ENCODE measurements at places on chromosomes 3 and 15.

DNA sequence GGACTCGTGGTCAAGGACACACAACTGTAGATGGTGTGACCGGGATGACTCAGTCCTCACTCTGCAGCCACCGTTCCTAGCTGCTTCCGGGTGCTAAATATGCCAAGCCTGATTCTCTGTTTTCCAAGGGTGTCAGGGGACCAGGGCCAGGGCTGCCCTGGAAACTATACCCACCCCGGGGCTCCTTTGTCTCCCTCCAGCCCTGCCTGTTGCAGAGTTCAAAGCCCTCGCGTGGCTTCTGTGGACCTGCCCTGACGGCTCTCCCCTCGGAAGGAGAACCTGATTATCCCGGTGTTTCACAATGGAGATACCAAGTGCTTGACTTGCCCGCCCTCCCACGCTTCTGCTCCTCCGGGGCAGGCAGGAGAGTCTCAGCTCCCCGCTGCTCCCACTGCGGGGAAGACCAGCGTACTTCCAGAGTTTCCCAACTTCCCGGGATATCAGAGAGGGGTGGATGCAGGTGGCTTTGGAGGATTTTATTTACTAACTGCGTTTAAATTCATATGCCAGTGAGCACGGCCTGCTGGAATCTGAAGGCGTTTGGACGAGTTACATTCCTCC is 125.0 kb downstream of the ASB7 start:
- DNase-seq = peak; percentile 98

DNA sequence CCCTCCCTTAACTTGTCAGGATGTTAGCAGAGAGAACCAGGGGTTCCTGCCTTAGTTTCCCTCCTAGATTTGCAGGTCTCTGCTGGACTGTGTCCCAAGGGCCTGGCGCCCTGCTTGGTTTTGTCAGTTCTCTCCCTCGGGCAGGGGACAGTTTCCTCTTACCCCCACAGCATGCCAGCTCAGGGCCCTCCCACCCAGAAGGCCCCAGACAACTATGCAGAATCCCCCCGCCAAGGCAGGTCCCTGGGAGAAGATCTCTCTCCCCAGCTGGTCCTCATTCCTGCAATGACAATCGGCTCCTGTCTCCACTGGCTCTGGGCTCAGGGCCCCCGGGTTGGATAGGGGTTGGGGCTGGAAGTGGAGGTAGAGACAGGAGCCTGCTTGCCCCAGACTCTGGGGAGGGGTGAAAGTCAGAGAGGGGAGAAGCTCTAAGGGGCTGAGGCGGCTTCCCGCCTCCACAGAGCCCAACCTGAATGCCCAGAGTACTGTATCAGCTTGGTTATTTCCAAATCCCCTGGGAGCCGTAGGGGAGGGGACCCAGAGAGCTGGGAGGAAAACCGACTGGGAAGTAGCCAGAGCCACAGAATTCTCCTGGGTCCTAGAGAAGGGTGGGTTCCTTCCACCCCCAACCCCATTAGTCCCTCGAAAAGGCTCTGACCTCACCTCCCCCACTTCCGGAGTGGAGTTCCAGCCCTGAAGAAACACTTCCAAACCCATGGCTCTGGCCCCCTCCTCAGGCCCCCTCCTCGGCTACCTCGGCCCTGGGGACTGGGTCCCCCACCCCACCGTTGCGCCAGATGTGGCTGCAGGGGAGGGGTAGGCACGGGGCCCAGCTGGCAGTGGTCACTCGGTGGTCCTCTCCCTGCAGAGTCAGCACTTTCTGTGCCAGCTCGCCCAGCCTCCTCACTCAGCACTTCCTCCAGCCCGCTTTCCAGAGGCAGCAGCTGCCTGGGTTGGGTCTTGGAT is 3.8 kb upstream of the LOXL1 start:
- peak; percentile 68 for DNase-seq

- DNase-seq = no peak
Observed at GRCh38 chr15:89802986-89803824, 11.4 kb downstream of the ANPEP start.

DNA sequence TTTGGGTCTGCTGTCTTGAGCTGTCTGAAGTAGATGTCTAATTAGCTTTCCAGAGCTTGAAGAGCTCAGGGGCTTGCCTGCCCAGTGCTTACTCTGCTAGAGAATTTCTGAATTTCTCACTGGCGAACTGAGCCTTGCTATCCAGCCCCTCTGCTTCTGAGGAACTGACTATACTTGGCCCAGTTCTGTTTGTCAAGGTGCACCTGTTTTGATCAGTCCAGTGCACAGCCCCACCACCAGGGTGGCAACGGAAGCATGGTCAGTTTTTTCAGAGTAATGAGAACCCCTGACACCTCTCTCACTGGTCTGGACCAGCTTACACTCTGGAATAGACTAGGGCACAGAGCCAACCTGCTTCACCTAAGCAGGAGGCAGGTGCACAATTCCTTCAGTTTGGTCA is 25.2 kb downstream of the ITGB5 start:
- DNase-seq = no peak

GRCh38 chr3:71443332-71443731 is 140.2 kb downstream of the FOXP1 start:
- DNase-seq = no peak

- DNase-seq = no peak
Observed at GRCh38 chr3:9193211-9193610, 56.2 kb downstream of the SRGAP3 start.

GRCh38 chr3:157125101-157125500 is 34.8 kb downstream of the CCNL1 start:
- no peak for DNase-seq

DNA sequence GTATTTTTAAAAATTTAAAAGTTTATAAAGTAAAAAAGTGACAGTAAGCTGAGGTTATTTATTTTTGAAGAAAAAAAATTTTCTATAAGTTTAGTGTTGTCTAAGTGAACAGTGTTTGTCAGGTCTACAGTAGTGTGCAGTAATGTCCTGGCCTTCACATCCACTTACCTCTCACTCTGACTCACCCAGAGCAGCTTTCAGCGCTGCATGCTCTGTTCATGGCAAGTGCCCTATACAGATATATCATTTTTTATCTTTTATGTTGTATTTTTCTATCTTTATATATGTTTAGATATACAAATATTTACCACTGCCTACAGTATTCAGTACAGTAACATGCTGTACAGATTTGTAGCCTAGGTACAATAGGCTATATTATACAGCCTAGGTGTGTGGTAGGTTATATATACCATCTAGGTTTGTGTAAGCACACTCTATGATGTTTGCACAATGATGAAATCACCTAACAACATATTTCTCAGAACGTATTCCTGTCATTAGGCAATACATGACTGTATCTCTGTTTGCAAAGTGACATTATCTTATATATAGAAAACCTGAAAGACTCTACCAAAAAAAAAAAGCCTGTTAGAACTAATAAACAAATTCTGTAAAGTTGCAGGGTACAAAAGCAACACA is 75.9 kb upstream of the TMC3 start:
- no peak for DNase-seq

DNA sequence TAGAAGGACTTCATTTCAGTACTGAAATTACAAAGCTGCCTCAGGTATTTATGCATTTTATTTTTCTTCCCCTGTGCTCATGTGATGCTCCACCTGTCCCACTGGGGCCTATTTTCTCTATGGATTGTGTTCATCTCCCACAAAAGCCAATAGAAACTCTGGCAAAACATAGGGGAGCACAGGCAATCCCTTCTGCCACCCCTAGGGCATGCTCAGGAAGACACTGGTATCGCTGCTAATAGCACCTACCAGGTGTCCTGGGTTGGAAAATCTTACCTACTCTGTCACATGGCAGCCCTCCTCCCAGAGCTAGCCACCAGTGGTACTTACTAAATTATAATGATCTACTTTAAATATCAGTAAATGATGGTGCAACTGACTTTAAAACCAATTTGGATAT is 427.4 kb downstream of the FGF12 start:
- no peak for DNase-seq

DNA sequence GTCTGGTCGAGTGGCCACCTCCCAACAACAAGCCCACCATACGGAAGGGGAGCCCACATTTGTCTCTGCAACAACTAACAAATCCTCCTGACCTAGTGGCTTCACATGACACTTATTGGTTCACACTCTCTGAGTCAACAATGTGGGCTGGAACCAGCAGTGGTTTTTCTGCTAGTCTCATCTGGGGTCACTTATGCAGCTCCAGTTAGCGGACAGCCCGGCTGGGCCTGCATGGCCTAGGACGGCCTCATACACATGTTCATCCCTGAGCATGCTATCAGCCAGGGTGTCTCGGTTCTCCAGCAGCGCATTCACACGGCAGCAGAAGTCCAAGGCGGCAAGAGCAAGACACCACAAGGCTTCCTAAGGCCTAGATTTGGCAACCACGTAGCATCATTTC is 281.7 kb downstream of the XXYLT1 start:
- DNase-seq = no peak

GRCh38 chr3:140910860-140911259 is 30.8 kb upstream of the SLC25A36 start:
- peak; percentile 29 for DNase-seq

GRCh38 chr15:41512512-41512939 is 1.1 kb downstream of the LTK start:
- DNase-seq = no peak

GRCh38 chr3:10945683-10946287 is 46.8 kb upstream of the SLC6A1 start:
- peak; percentile 16 for DNase-seq

DNA sequence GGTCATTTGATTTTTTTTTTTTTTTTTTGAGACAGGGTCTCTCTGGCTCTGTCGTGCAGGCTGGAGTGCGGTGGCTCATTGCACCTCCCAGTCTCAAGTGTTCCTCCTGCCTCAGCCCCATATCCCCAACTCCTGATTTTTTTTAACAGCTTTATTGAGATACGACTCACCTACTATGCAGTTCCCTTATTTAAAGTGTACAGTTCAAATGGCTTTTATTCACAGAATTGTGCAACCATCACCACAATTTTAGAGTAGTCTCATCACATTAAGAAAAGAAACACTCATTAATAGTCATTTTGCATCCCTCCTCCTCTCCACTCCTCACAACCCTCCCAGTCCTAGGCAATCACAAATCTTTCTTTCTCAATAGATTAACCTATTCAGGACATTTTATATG is 1.9 kb upstream of the TRA2B start:
- DNase-seq = no peak

DNA sequence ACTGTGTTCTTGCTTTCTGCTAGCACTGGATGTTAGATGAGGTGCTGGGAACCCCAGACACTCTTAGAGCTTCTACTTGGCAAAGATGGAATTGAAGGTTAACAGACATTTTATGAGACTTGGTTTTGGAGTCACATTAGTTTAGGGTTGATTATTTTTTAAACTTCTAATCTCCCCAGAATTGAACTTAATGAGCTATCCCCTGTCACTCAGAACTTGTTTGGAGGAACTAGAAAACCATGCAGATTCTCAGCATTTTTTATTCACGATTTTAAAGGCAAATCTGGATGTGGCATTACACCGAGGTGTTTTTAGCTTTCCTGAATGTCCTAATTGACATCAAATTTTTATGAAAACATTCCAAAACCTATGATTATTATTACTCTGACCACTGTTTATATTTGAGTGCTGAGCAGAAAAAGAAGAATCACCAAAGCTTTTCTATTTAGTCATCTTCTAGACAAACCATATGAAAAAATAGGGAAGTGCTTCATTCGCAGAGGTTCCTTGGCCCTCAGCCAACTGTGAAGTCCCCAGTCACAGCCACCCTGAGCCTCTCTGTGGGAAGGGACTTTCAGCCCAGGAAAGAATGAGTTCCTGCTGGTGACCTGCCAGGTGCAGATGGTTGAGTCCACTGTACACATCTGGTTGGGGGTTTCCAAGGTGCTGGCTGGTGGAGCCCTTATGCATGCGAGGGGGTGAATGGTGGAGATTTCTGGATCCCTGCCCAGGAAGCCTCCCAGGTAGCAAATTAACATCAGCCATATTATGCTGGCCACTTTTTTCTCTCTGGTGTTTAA is 196.0 kb upstream of the TOPAZ1 start:
- DNase-seq = no peak

DNA sequence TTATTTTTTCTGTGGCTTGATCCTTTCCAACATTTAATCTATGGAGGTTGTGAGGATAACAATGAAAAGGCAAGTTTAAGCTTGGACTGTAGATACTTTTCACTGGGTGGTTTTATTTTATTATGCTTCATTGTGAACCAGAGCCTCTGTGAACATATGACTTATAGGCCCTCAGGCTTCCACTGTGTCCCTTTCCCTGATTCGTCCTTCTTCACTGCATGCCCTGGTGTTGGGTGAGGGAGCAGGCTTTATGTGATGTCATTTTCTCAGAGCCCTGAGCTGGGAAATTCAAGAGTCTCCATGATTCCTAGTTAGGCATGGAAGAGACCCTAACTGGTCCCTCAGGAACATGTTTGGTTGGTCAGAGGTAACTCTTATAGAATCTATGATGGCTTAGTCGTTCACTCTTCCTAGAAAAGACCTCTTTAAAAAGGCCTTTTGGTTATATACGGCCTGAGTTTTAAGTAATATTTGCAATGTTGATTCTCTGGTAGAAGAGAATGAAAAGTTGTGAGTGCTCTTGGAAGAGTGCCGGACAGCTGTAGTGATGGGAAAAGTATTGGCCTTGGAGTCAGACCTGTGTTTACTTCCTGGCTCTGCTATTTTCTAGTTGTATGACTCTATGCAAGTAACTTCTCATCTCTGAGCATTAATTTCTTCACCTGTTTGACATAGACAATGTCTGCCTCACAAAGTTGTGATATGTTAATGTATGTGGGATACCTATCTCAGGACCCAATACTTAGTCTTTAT is 168.4 kb downstream of the LPP start:
- DNase-seq = no peak

DNA sequence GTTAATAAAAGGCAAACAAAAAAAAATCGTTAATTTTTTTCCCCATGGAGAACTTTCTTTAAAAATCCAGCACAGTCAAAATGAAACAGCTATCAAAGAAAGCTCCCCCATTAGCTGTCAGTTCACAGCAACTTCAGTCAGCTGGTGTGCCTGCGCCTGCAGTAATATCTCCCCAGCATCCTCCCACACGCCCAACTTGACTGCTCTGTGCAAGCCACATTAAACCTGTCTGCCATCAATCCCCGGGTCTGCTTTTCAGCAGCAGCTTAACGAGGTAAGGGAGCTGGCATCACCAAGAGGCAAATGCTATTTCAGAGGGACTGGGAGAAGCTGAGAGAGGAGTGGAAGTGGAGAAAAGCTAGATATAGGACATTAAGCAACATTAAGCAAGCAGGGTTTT is 337.5 kb downstream of the GAP43 start:
- DNase-seq = peak; percentile 12

DNA sequence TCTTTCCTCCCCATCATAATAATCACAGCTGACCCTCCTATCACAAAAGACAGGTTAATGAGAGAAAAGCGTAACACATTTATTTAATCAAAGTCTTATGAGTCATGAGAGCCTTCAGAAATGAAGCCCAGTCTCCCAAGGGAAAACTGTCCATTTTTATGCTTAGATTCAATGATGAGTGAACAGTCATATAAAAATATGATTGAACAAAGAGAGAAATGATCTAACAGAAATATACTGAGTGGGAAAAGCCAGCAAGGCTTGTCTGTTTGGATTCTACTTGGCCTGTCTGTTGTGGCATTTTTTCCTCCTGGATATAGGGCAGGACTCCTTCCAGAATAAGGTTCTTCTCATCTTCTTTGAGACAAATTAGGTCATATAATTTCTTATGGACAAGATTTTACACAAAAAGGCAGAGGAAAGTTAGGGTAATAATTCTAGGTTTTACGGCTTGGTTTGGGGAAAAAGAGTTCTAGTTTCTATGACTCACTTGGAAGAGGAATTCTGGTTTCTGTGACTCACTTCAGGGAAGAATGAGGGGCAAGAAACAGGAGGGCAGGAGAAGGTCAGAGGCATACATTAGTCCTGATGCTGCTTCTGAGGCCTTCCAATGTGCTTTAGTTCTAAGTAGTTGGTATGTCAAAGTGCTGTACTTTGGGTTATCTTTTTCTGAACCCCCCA is 534.2 kb downstream of the ZIC1 start:
- DNase-seq = peak; percentile 90

- no peak for DNase-seq
Observed at GRCh38 chr3:172199850-172200369, 160.5 kb downstream of the FNDC3B start.

All from amniotic epithelial cell (primary cell).